ENCODE measurements at places on chromosomes 7 and 10.

- DNase-seq, result no peak
These were observed 239.6 kb upstream of the PTN start for GRCh38 chr7:137583172-137583571.

DNA sequence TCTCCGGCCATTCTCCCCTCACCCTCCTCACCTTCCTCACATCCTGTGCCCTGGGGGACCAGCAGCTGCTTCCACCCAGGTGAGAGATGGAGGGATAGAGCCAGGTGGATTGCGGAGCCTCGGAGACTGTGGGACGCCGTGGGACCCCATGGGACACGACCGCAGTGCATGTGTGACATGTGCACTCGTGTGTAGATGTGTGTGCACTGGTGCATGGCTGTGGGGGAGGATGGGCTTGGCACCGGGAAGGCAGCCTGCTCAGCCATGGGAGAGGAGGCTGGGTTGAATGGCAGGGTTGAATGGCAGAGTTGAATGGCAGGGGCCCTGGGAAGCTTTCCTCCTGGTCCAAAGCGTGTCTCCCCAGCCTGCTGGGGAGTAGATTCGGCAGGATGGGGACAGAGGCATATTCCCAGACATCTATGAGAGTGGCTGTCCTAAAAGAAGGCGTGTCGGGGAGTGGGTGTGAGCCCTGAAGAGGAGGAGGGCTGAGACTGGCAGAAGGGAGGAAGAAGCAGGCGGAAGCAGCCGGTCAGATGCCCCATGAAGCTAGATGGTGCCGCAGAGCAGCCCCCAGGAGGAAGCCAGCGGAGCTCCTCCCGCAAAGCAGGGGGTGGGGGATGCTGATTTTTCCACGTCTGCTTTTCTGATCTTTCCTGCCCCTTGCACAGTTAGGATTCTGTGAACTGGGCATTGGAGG, 815 bp downstream of the GIMAP8 start:
- peak; percentile 84 for DNase-seq

DNA sequence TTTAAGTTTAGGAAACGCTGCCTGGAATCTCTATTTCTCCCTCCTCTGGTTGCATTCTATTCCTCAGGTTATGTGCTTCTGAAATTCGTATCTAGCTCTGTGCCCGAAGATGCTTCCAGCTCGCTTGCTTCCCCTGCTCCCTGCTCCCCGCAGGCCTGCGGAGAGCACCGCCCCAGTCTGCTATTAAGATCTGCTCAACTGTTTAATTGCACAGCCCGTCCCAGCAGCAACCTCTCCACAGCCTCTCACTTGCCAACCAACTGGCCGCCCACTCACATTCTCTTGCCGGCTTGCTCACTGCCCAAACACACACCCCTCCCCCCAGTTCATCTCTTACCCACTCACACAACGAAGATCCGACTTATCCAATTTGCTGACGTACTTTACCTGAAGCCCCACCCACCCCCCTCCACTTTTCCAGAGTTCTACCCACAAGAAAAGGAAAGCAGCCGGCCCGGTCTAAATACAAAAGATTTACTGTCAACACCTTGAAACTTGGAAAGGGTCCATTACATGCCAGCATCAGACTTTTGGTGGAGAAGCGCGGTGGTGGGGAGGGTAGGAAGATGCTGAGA, 167.3 kb upstream of the KLF14 start:
- DNase-seq, result no peak

- no peak for DNase-seq
These were observed 209.1 kb upstream of the MTPN start for GRCh38 chr7:136186281-136186680.

DNA sequence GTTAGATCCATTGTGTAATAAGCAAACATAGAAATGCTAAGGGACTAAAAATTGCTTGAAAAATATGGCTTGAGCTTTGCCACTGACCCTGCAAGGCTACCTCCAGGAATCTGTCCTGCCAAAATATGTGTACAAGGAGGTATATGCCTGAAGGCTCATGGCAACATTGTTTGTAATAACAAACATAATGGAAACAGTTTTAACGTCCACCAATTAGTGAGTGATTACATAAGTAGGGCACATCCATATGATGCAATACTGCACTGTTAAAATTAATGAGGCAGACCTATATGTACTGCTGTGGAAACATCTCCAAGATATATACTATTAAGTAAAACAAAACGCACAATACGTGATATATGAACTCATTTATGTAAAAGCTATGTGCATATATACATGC, 13.1 kb upstream of the GOT1 start:
- no peak for DNase-seq

All from activated CD8-positive, alpha-beta memory T cell treated with anti-CD3 and anti-CD28 coated beads, Interleukin-2, amount 10 ng/mL, durations not matched to agents 7 days and 5 days (primary cell).